Left lung (tissue), 14 donors: ENCODE measurements at places on chromosomes 16 and 17. TPM values are rescaled to one million over a fixed set of nuclear protein-coding genes. Genes with fewer than 3 reads are reported as not detected.
A peak's percentile ranks its signal among the peaks of the same experiment; 100 is the strongest.

GRCh38 chr16:83031524-83031923 is 404.8 kb downstream of the CDH13 start:
- H3K4me3 ChIP-seq, result no peak overlapping the region
- peak; percentile 33 for DNase-seq
- no peaks in the 10 kb centered on the region for H3K27me3 ChIP-seq
- no peak overlapping the region for H3K27ac ChIP-seq

The BOLA2B gene
- total RNA-seq, result 59.3 TPM

DNA sequence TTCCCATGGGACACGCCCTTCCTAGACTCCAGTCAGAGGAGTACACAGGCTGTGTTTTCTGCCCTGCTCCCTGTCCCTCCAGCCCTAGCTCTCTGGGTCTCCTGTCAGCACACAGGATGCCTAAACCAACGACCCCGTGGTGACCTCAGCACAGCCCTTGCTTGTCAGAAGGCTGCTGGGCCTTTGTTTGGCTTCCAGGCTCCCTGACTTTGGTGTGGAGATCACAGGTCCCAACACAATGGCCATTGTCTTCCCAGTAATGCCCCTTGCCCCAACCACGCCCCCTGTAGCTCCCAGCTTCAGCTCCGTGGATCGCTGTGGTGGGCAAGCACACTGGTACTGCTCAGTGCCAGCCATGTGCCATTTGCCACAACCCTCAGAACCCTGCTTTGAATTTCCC is 15.0 kb downstream of the HNF1B start:
- H3K27me3 ChIP-seq, result no peaks in the 10 kb centered on the region
- no peak for DNase-seq
- no peak overlapping the region for H3K27ac ChIP-seq
- H3K4me3 ChIP-seq, result no peak overlapping the region

The KRT34 gene
- total RNA-seq, result not detected

The FMNL1 gene
- total RNA-seq, result 42.0 TPM

DNA sequence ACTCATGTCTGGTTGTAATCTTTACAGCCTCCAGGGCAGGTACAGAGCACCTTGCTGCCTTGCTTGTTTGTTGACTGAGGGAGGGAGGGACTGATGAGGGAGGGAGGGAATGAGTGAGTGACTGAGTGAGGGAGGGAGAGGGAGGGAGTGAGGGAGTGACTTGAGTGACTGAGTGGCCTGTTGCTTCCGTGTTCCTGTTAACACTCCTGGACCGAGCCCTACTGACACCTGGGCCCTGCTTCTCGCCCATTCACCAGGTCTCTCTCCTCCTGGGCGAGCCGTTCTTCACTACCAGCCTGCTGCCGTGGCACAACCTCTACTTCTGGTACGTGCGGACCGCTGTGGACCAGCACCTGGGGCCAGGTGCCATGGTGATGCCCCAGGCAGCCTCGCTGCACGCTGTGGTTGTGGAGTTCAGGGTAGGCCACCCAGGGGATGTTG is 41.2 kb downstream of the PRMT7 start:
- DNase-seq, result no peak
- no peak overlapping the region for H3K27ac ChIP-seq
- peaks cover 98% of the 10 kb centered on the region for H3K36me3 ChIP-seq
- peaks cover 17% of the 10 kb centered on the region for H3K4me1 ChIP-seq
- no peak overlapping the region for H3K4me3 ChIP-seq

DNA sequence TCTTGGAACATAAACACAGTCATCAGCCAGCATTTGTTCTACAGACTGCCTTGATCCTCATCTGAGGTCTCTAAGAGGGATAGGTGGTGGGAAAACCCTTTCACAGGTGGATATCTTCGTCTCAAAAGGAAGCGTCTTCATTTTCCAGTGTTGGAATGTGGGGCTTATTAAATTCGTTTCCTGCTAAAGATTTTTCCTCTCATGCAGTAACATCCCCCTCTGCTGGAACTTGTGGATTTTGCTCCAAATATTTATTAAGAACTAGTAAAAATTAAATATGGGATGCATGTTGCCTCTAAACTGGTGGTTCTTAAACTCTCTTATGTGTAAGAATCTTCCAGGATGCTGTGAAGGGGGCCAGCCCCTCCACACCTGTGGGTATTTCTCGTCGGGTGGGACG is 20.1 kb upstream of the MLYCD start:
- H3K4me3 ChIP-seq, result no peak overlapping the region
- H3K27ac ChIP-seq, result no peak overlapping the region
- H3K4me1 ChIP-seq, result no peaks in the 10 kb centered on the region
- H3K36me3 ChIP-seq, result no peaks in the 10 kb centered on the region

DNA sequence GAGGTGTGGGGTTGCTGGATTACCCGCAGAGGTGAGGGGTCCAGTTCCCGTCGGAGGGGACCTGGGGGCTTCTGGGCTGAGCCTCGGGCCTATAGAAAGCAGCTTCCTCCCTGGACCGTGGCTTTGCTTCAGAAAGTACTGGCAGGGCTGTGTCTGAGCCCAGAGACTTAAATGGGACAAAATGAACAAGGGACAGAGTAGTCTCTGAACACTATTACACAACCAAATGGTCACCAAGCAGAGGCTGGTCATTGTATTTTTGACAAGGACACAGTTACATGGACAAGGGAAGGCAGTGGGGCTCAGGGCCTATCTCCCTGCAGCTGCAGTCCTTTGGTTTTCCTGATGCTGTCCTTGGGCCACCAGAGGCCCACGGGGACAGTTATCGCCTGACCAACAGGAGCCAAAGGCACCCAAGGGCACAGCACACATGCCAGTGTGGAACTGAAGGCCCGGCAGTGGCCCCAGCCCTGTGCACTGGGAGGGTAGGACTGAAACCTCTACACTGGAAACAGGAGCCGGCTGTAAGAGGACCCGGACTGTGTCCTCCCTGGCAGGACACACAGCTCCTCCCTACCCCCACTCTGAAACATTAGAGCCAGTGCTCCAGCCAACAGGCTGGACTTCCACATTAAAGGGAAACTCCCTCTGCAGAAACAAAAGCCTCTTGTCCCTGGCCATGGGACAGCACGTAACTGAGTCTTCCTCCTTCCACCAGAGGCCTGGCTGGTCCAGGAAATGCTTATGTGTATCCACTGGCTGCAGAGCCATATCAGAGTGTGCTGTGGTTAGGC is 26.0 kb upstream of the ERN1 start:
- DNase-seq, result no peak
- H3K4me3 ChIP-seq, result no peak overlapping the region
- H3K27me3 ChIP-seq, result no peaks in the 10 kb centered on the region
- H3K4me1 ChIP-seq, result peaks cover 25% of the 10 kb centered on the region

The OMG gene
- 5.0 TPM for total RNA-seq

The MON1B gene
- total RNA-seq, result 64.3 TPM

DNA sequence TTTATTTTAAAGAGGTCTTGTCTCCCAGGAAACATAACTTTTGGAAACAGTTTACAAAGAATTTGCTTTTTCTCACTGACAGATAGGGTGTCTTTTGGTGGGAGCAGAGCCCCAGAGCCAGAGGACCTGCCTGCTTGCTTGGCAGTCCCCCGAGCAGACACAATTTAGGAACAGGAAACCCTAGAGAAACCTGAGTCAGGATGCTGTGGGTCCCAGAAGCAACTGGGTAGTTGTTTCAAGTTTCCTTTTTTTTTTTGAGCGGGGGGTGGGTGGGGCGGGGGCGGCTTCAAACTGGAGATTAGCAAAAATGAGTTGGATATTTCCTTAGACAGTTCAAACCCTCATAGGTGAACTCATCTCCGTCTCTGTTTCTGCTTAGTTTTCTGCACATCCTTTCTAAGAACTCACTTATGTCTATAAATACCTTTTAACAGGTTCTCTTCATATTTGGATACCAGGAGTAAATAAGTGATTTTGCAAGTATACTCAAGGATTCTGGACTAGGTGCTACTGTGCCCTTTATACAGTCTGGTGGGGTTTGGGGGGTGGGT is 135.1 kb downstream of the PRKCA start:
- H3K27ac ChIP-seq, result no peak overlapping the region
- no peak for DNase-seq
- no peaks in the 10 kb centered on the region for H3K27me3 ChIP-seq
- H3K36me3 ChIP-seq, result no peaks in the 10 kb centered on the region

GRCh38 chr17:50507871-50508572 is at the start of gene MYCBPAP:
Gene MYCBPAP (plus strand): TSS chr17:50508439. CDS start chr17:50508675, 236 bp downstream.
- no peaks in the 10 kb centered on the region for H3K4me1 ChIP-seq
- no peaks in the 10 kb centered on the region for H3K36me3 ChIP-seq
- H3K27ac ChIP-seq, result peak within 1 kb of the TSS; percentile 39
- DNase-seq, result peak; percentile 92
- peak within 1 kb of the TSS; percentile 49 for H3K4me3 ChIP-seq

GRCh38 chr17:79971651-79972050 is 64.0 kb downstream of the TBC1D16 start:
- no peaks in the 10 kb centered on the region for H3K4me1 ChIP-seq
- no peak for DNase-seq
- no peaks in the 10 kb centered on the region for H3K27me3 ChIP-seq
- H3K4me3 ChIP-seq, result no peak overlapping the region

The DNAH9 gene
- total RNA-seq, result 8.6 TPM

- H3K36me3 ChIP-seq, result no peaks in the 10 kb centered on the region
- H3K27me3 ChIP-seq, result peaks cover 80% of the 10 kb centered on the region
- DNase-seq, result no peak
Measured at GRCh38 chr17:79147746-79148506, 73.3 kb downstream of the ENGASE start.

DNA sequence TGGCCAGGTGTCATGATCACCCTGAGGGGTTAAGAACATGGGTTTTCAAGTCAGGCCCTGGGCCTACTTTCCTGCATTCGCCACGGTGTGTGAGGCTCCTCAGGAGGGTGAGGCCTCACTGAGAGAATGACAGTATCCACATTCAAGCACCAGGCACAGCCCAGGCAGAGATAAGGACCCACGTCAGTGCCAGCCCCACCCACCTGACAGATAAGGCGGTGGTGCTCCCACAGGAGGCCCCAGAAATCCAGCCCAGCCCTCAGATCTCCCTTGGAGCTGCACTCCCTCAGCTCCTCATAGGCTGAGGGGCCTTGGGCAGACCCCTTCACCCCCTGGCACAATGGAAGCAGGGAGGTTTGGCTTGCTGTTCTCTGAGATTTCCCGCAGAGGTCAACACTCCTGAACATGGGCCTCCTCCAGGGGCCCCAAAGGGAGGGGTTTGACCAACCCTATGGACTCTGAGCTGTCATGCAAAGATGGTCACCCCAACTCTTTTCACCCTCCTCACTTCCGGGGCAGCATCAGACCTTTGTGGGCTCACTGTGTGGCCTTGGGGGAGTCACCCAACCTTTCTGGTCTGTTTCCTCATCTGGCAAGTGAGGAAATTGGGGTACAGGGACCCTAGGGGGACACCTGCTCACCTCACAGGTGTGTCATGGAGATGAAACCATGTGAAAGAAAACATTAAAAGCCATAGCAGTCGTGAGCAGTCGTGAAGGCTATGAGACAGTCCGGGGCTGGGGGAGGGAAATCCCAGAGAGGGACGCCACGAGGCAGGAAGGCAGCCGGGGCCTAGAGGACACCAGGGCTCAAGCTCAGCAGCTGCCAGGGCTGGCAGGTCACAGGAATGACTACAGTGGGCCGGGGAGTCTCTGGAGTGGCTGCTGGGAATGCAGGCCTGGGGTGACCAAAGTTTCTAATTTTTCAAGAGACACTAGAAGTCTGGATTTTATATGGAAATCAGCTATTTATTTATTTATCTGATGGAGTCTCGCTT is 15.4 kb downstream of the PLLP start:
- H3K27ac ChIP-seq, result peak overlapping the region; percentile 57
- no peak overlapping the region for H3K4me3 ChIP-seq
- no peaks in the 10 kb centered on the region for H3K27me3 ChIP-seq
- peaks cover 22% of the 10 kb centered on the region for H3K4me1 ChIP-seq
- DNase-seq, result no peak

DNA sequence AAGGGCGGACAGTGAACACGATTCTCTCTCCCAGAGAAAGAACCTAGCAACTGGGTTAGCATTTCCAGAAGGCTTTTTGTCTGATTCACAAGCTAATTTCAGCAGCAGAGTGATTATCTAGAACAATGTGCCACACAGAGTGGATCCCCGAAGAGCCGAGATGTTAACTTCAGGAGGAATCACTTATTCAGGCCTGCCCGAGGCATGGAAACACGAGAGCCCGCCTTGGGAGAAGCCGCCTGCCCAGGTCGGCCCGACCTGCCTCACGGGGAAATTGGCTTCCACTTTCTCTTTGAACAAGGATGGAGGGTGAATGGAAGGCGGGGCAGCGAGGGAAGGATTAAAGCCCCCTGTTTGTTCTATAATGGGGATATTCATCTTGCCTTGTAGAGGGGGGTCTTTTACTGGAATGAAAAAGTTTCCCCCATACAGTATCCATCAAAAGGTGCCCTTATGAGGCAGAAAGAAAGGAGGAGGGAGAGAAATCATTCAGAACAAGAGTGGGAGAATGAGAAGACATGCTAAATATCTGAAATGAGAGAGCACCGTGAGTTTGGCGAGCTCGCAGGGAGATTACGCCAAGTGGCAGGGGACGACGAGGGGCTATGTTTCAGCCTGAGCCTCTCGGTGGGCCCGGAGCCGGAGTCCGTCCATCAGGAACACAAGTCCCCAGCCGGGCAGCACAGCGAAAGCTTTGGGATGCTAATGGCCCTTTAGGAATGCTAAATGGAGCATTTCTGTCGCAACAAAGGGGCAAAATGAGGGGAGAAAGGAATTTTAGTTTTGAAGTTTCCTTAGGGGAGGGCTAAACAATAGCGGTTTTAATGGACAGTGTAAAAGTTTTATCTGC is 33.0 kb downstream of the NTN1 start:
- no peak overlapping the region for H3K27ac ChIP-seq
- DNase-seq, result no peak
- H3K36me3 ChIP-seq, result no peaks in the 10 kb centered on the region
- H3K4me3 ChIP-seq, result no peak overlapping the region
- H3K4me1 ChIP-seq, result no peaks in the 10 kb centered on the region

The CXCL16 gene
- 147 TPM for total RNA-seq

DNA sequence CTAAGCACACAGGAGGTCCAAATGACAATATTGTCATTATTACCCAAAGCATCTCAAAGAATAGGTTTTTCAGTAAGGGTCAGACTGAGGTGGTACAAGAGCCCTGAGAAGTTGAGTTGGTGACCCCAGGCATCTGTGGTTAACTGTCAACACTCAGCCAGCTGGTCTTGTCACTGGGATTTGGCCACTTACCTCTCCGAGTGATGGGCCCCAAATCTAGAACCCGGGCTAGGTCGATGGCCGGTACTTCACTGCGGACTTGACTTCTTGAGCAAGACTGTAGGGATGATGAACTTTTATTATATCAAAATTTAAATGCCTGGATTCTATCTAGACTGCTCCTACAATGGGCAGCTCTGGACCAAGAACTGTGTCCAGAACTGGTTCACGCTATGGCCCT is 11.5 kb downstream of the GP2 start:
- H3K27me3 ChIP-seq, result no peaks in the 10 kb centered on the region
- no peak for DNase-seq

- no peaks in the 10 kb centered on the region for H3K36me3 ChIP-seq
- no peaks in the 10 kb centered on the region for H3K4me1 ChIP-seq
- peaks cover 40% of the 10 kb centered on the region for H3K27me3 ChIP-seq
- DNase-seq, result no peak
- H3K4me3 ChIP-seq, result no peak overlapping the region
Measured at GRCh38 chr16:85829171-85829719, 29.8 kb downstream of the COX4I1 start.

GRCh38 chr17:7407485-7408251 is at the start of gene NLGN2:
Gene NLGN2 (plus strand): TSS chr17:7407845. CDS start chr17:7408256, 411 bp downstream.
- H3K27ac ChIP-seq, result no peak within 1 kb of the TSS
- no peaks in the 10 kb centered on the region for H3K36me3 ChIP-seq
- DNase-seq, result no peak
- H3K4me1 ChIP-seq, result peaks cover 21% of the 10 kb centered on the region
